ENCODE measurements at places on chromosomes 1 and 21.

GRCh38 chr21:27580276-27580675 lies 613.4 kb upstream of the ADAMTS5 start:
- no peak for DNase-seq

- DNase-seq = no peak
Observed at GRCh38 chr1:230707732-230708630, 5.9 kb downstream of the AGT start.

DNA sequence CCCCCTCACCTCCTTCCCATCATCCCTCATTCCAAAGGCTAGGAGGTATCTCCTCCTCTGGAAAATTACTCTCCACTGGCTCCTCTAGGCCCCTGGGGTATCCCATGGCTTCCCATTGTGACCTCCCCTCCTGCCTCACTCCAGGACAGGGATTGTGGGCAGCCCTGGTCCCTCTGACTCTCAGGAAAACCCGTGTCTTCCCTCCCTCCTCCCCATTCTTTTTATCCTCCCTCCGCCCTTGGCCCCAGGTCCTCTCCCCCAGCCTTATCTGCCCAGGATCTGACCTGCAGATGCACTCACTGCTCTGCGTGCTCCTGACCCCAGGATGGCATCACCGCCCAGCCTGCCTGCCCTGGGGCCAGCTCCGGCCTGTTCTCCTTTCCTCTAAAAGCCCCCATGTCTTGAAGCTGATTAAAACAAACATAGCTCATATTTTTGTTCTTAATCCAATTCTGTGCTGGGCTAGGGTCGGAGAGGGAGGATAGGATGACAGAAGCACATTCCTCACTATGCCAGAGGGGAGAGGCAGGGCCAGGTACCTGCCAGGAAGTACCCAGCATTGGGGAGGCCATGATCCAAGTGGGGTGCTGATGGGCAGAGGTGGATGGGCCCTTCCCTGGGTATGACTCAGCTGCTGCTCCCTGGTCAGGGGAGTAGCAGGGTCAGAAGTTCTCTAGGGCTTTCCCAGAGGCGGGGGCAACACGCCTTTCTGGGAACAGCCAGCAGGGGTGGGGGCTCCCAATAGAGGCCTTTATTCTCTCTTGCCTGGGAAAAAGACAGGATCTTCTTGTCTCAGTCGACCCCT lies 13.8 kb upstream of the UBL4B start:
- no peak for DNase-seq

GRCh38 chr1:155990005-155990739 lies 11.8 kb upstream of the ARHGEF2 start:
- no peak for DNase-seq

DNA sequence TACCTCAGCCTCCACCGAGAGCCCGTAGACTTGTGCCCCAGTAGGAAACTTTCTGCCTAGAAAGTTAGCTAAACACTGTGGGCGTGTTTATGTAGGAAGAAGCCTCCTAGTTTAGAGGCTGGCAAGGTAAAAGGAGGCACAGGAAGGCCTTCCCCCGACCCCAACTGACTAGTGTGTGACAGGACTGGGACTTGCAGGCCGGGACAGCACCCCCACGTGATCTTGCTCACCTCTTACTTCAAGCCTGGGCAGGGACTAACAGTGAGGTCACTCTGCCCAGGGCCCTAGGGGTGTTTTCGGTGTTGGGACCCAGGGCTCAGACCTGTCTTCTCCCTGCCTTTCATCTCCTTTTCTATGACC lies 392 bp upstream of the TAGLN2 start:
- no peak for DNase-seq

DNA sequence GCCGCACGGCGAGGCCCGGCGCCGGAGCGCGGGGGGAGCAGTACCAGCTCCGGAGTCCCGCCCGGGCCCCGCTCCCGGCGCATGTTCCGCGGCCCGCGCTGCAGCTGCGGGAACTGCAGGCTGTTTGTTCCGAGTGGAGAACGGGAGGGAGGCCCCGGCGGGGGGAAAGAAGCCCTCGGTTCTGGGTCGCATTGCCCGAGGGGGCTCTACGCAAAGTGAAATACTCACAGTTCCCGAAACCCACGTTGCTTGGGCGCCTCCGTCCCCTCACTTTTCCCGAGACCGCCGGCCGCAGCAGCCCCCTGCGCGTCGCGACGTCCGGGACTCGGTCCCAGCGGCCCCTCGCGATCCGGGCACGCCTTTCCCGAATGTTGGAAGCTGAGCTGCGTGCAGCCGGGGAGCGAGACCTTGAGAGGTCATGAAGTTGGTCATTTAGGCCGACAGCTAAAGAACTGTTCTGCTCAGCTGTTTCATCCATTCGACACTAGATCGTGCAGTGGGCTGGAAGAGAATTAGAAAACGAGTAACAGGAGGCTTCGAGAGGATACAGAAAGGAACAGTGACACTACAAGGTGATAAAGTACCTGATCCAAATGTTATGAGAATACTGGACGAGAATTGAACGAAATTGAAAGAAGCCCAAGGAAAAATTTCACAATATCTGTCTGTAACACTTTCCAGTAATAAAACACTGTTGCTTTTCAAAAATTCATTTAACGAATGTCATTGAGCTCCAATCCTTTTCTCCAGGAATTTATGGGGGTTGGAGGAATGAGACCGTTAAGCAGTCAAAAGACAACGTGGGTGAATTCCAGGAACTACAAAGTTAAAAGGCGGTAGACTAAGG lies 657 bp upstream of the LIN9 start:
- DNase-seq = no peak

DNA sequence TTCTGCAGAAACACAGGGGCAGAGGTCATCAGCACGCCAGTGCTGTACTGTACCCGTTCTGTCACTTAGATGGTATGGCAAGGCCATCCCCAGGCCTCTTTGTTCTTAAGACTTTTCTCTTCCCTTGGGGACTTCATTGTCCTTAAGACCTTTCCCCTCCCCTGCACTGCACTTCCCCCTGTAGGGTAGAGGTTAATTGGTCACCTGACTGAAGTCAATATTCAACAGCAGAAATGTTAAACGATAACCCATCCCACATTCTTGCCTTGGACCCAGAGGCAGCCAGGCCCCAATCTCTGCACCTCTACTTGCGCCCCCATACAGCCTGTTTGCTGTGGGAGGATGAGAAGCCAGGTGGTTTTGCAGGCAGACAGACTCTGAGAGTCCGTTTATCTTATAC lies 10.2 kb downstream of the PHGDH start:
- DNase-seq = no peak

- no peak for DNase-seq
Observed at GRCh38 chr1:37305841-37306240, 168.5 kb upstream of the ZC3H12A start.

DNA sequence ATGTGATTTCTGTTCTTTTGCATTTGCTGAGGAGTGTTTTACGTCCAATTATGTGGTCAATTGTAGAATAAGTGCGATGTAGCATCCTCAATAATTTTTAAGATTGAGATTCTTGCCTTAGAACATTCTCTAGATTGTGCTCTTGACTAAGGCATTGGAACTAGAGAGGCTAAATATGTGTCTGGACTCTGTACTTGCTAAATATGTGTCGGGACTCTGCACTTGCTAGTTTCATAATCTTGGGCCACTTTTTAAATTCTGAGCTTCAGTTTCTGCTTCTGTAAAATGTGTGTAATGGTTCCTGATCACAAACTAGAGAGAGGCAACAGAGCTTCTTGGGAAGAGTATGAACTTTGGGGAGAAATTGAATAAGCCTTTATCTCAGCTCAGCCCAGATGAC lies 21.6 kb downstream of the HLX start:
- no peak for DNase-seq

DNA sequence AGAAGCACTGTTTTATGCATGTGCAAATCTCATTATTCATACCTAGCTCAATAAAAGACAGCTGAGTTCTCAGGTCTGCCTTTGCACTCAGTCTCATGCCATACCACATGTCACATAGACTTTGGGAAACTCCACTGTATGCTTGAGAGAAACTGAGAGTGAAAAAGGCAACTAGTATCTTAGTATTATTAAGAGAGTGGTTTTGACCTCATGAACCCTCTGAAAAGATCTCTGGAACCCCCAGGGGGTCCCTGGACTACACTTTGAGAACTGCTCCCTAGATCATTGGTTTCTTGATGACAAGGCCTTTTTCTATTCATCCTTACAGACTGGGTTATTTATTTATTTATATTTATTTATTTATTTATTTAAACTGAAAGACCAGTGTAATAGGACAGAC lies 3.7 kb upstream of the RHEX start:
- no peak for DNase-seq

- DNase-seq = no peak
Observed at GRCh38 chr1:156577550-156577949, 2.0 kb upstream of the TTC24 start.

DNA sequence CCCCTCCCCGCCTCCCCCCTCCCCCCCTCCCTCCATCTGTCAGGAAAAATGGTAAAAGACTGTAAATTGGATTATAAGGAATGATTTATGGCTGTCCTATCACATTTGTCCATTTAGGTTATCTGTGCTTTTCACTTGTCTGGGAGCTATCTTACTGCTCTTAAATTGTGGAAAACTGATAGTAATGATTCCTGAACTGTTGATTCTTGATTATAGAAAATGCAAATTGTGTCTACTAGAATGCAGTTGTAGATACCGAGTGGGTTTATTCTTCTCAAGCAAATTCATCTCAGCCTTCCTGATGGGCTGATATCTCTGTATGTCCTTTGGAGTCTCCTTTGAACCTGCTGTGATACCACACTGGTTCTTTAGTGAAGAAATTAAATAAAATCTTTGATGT lies 12.3 kb downstream of the RYR2 start:
- no peak for DNase-seq

- DNase-seq = no peak
Observed at GRCh38 chr21:14271053-14271452, 55.1 kb downstream of the RBM11 start.

GRCh38 chr1:76511558-76512179 lies 355.6 kb upstream of the ST6GALNAC5 start:
- DNase-seq = no peak

DNA sequence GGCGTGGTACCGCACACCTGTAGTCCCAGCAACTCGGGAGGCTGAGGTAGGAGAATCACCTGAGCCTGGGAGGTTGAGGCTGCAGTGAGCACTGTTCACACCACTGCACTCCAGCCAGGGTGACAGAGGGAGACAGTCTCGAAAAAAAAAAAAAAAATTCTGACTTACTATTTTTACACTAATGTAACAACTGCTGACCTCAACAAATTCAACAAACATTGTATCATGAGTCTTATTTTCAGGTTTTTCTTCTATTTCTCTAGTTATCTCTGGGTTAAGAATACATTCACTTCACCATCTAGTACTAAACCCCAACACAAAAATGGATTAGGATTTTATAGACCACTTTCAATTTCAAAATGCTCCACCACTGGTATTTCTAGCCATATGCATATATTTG lies 72.9 kb downstream of the UBR4 start:
- DNase-seq = no peak
